ENCODE measurements at places on chromosomes 12 and 14.

DNA sequence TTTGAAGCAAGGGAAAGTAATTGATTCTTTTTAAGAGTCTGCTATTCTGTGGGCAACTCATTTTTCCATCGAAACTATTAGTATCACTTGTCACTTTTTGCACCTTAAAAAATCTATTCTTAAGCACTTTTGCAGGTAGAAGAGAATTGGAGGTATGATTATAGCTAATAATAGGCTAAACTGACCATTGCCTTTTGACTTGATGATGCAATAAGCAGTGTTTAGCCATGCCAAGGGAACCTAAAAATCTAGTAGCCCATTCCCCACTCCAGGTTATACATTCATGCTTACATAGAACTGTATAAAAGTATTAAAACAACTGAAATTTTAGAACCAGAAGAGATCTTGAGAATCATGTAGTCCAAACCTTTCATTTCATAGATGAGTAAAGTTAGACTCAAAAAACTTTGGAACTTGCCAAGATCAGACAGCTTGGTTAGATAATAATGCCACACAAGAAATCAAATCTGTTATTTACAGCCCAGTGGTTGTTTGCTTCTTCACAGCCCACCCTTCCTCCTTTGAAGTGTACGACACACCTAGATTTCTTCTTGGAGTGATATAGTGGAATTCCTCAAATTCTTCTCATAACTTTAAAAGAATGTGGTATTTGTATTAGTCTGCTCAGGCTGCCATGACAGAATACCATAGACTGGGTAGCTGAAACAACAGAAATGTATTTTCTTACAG lies 21.7 kb upstream of the GARIN2 start:
- no peak for DNase-seq

- no peak for DNase-seq
These were observed at the start of gene C12orf56 for GRCh38 chr12:64390275-64390851. Gene C12orf56, minus strand, starts transcription at chr12:64390758. Its CDS starts 193 bp downstream, at chr12:64390565.

DNA sequence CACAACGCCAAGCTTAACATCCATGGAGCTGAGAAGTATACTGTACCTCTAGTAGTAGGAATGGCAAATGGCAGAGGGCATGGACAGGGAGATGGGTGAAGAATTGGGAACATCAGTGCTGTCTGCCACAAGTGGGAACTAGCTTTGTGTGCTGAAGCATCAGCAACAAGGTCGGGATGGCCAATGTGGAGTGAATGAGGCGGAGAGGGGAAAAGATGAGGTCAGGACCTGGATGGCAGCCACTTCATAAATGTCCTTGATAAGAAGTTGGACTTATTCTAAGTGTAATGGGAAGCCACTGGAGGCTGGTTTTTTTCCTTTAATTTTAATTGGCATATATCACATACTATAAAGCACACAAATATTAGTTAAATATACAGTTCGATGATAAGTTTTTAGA lies 21.9 kb upstream of the CLMN start:
- no peak for DNase-seq

- no peak for DNase-seq
These were observed 13.2 kb downstream of the STK38L start for GRCh38 chr12:27257104-27257843.

- DNase-seq, result no peak
These were observed 100.7 kb upstream of the MAP1LC3B2 start for GRCh38 chr12:116458492-116458891.

DNA sequence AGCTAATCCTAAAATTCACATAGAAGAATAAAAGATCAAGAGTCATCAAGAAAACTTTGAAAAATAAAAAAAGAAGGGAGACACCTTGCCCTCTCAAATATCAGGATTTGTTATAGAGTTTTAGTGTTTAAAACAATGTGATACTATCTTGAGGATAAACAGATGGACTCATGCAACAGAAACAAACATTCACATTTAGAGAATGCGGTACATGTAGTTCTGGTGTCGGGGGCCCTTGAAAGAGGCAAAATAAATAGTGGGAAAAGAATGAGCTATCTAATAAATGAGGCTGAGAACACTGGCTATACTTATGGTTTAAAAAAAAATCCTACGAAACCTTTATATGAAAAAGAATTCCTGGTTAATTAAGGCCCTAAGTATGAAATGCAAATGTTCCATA lies 127.7 kb downstream of the LLPH start:
- no peak for DNase-seq

GRCh38 chr14:77181603-77182437 lies at the start of gene TMEM63C:
Gene TMEM63C, plus strand, starts transcription at chr14:77181798. Its CDS starts 37,016 bp downstream, at chr14:77218814.
- DNase-seq, result peak; percentile 80

DNA sequence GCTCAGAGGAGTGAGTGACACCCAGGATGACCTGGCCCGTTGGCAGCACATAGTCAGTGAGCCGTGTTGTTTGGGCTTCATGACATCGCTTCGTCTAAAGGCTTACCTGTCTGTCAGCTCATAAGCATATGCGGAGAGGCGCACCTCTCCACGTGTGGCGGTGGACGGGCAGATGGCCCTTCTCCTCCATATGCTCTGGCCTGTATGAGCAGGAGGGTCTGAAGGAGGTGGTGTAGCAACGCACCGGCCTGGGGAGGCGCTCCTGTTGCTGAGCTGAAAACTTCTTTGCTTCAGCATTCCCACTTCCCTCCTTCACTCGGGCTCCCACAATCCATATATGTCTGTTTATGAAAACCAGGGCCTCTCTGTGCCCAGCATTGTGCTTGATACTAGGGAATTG lies 186.1 kb downstream of the TSPAN9 start:
- DNase-seq, result no peak

DNA sequence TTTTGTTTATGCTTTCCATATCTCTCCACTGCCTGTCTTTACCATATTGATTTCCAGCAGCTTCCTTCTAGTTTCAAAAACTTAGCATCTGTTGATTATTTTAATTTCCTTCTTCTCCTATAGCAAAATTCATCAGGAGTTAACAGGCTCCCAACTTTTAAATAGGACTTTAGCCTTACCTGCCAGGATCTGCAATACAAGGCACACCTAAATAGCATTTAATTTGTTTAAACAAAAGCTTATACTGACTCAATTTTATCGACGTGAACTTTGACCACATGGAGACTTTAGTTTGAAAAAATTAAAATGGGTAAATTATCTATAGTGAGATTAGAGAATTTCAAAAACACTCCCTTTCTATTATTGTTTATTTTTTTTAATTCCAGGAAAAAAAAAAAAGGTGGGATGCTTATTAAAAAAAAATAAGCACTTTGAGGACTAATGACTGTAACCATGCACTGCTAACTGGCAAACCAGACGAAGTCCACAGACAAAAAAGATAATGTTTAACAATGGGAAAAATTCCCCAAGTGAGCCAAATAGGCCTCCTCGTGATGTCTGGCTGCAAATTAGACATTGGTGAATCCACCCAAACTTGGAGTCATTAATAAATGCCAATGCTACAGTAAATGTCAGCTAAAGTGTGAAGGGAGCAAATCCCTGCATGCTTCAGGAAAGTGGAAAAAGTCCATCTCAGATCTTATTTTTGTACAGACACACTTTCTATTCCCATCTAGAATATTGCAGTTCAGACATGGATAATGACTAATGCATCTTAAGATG lies 40.7 kb downstream of the RMST start:
- no peak for DNase-seq

- no peak for DNase-seq
These were observed 2.8 kb upstream of the EML1 start for GRCh38 chr14:99790201-99790977.

- peak; percentile 67 for DNase-seq
These were observed 47.2 kb downstream of the MYF5 start for GRCh38 chr12:80763874-80764273.

DNA sequence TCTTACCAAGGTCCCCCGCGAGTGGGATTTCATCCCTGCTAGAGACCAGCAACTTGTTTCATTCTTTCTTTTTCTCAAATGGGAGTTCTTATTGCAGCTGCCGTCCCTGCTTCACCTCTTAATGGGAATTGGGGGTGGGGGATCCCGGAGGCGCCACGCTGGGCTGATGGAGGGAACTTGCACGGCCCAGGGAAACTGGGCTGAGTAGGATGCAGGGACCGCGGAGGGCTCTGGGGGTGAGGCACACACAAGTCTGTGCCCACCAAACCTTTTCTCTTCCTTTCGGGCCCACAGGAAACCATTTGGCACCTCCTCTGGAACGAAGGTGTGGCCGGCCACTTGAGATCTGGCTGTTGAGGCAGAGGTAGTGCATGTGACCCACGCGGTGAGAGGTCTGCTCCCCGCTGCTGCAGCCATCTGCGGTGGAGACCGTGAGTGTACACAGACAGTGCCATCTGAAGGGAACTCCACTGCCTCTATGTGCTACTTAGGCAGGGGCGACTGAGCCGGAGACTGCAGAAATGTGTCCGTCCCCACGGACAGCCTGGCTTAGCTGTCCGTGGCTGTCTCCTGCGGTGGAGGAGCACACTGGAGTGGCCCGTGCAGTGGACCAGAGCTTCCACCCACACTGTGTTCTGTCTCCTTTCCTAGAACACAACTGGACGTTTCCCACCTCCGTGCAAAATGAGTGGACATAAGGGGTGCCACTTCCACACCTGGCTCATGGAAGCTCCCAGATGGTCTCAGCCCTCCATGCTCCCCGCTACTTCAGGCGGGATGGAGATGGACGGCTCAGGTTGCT lies 42.1 kb upstream of the TESC start:
- DNase-seq, result peak; percentile 4

GRCh38 chr14:29465095-29465494 lies 462.6 kb downstream of the PRKD1 start:
- no peak for DNase-seq

GRCh38 chr14:21840765-21841164 lies 167.1 kb upstream of the OR4E1 start:
- no peak for DNase-seq

DNA sequence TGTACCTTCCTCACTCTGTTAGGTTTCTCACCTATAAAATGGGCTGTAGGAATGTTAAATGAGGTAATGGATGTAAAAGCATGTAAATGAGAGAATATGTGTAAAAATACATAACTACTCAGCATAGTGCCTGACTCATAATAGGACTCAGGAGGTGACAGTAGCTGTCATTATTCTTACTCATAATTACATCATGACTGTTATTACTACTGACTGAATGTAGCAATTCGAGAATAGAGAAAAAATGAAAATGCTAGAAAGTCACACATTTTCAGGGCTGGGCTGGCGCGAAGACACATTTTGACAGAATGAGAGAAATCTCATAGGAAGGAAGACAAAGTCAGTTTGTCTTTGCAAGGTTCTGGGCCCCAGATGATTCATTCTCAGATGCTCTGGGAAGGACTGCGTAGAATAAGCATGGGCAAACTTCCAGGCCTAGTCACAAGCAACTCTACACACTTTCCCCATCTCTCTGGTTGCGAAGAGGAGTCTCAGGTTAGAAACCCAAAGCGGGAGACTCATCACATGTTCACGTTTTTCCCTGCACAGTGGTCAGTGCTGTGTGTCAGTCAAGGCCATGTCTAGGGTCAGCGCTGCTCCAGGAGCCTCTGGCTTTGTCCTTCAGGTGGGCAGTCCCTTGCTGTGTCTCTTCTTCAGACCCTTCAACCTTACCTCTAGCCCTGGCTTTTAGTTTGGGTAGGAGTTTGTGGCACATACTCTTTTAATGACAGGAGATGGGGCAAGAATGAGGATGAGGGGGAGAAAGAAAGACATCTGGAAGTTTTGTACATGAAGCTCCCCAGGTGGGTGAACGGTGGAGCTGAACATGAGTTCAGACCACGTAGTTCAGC lies 8.4 kb downstream of the GPRC5A start:
- no peak for DNase-seq

DNA sequence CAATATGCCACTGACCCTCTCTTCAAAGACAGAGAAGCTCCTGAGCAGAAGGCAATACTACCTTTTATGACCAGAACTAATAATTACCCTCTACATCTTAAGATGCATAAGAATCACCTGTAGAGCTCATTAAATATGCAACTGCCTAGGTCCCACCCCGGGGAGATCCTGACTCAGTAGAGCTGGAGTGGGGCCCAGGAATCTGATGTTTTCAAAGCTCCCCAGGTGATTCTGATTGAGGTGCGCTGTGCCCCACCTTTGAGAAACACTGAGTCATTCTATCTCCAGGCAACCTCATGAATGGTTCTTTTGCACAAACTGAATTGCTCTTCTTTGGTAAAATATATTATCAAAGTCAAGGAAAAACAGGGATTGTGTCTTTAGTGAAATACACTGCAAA lies 149.3 kb upstream of the BMP4 start:
- no peak for DNase-seq

GRCh38 chr12:30694412-30695198 lies 1.1 kb downstream of the IPO8 start:
- DNase-seq, result no peak

DNA sequence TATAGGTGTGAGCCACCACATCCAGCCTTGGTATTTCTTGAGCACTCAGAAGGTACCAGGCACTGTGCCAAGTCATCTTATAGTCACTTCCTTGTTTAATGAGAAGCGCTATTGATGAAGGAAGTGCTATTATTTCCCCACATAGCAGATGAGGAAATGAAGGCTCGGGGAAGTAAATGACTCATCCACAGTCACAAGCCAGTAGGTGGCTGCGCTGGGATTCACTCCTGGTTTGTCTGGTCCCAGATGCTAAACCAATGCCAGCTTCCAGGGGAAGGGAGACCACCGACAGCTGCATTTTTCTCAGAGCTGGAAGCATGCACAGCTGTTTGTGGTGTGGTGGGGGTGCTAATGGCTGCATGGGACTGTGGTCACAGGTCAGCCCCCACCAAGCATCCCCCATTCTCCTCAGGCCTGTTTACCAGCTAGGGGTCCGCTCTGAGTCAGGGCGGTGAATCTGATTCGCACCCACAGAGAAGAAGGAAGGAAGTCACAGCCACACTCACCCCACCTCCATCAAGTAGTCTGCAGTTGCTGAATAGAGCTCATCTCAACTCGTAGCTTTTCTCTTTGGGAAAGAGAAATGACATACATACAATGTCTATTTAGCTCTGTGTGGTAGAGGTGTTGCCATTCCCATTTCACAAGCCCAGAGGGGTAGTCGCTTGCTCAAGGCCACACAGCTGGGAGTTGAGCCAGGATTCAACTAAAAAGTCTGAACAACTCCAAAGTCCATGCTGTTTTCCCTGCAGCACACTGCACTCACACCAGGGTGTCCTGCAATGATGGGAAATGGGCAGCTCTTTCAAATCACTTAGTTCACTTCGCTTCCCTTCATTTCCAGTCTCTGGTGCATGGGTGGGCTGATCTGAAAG lies 6.3 kb upstream of the LTBP2 start:
- no peak for DNase-seq

- DNase-seq, result no peak
These were observed 152.1 kb downstream of the MGAT4C start for GRCh38 chr12:86104087-86104486.

DNA sequence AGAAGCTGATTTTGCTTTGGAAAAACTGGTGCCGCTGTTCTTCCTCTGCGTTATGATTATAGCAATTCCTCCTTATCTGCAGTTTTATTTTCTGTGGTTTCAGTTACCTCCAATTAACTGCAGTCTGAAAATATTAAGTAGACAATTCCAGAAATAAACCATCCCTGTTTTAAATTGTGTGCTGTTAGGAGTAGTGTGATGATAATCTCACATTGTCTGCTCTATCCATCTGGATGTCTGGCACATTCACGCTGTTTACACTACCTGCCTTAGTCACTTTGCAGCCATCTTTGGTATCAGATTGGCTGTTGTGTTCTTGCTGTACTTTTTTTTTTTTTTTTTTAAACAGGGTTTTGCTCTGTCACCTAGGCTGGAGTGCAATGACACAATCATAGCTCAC lies 141.0 kb downstream of the GRIP1 start:
- DNase-seq, result no peak

GRCh38 chr12:127485528-127485927 lies 781.4 kb upstream of the TMEM132C start:
- no peak for DNase-seq

GRCh38 chr12:7705846-7706245 lies 5.4 kb upstream of the DPPA3 start:
- DNase-seq, result no peak
